ENCODE measurements at places on chromosomes 6 and 20. TPM values are rescaled to one million over a fixed set of nuclear protein-coding genes. Genes with fewer than 3 reads are reported as not detected.
A peak's percentile ranks its signal among the peaks of the same experiment; 100 is the strongest.

DNA sequence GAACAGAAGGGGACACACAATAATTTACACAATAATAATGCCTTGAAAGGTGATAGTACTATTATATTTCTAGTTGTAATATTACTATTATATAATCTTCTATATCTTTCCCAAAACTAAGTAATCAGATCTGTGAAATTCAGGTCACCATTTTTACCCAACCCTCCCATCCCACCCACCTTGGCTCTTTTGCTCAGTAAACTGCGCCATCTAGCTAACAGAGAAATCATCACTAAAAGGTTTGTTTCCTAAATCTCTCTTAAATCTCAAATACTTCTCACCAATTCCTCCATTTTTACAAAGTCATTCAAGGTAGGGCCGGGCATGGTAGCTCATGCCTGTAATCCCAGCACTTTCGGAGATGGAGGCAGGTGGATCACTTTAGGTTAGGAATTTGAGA, 83.4 kb downstream of the CDK19 start:
- DNase-seq, result no peak

- DNase-seq, result no peak
Observed at GRCh38 chr6:34108176-34108575, 37.7 kb downstream of the GRM4 start.

- no peak for DNase-seq
Observed at GRCh38 chr6:69871107-69871506, 4.8 kb downstream of the COL19A1 start.

DNA sequence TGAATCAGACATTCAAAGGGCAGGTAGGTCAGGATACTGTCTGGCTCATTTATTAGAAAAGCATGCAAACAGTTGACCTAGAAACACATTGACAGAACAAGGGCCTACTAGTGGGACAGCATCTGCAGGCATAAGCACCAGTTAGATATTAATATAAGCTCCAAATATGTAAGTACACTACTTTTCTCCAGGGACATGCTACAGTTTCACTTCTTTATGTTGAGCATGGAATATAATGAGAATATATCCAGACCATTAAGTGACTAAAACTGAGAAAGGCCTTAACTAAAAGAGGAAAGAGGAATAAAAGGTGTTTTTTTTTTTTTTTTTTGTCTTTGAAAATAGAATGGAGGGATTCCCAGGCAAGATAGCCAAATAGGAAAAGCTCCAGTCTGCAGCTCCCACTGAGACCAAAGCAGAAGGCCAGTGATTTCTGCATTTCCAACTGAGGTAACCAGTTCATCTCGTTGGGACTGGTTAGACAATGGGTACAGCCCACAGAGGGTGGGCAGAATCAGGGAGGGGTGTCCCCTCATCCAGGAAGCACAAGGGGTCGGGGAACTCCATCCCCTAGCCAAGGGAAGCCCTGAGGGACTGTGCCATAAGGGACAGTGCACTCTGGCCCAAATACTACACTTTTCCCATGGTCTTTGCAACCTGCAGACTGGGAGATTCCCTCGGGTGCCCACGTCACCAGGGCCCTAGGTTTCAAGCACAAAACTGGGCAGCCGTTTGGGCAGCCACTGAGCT, 251.6 kb downstream of the PHF3 start:
- no peak for DNase-seq

DNA sequence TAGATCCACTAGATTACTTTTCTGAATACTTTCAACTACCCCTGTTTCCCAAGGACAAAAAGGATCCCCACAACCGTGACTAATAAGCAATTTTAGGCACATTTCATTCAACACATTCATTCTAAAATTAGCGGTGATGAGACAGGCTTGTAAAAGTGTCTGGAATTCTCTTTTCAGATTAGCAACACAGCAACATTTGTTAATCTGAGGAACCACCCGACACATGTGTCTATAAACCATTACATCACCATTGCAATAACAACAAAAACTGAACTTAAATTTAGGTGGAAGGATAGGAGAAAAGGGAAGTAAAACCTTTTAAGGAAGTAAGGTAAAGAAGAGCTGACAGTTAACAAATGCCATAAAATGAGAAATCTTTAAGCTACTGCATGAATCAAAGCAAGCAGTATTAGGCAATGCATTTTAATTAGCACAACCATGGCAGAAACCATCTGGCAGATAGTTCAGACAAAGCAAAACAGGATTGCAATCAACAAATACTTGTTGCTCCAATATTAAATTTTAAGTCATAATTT, 49.1 kb downstream of the MAP3K7 start:
- DNase-seq, result no peak

DNA sequence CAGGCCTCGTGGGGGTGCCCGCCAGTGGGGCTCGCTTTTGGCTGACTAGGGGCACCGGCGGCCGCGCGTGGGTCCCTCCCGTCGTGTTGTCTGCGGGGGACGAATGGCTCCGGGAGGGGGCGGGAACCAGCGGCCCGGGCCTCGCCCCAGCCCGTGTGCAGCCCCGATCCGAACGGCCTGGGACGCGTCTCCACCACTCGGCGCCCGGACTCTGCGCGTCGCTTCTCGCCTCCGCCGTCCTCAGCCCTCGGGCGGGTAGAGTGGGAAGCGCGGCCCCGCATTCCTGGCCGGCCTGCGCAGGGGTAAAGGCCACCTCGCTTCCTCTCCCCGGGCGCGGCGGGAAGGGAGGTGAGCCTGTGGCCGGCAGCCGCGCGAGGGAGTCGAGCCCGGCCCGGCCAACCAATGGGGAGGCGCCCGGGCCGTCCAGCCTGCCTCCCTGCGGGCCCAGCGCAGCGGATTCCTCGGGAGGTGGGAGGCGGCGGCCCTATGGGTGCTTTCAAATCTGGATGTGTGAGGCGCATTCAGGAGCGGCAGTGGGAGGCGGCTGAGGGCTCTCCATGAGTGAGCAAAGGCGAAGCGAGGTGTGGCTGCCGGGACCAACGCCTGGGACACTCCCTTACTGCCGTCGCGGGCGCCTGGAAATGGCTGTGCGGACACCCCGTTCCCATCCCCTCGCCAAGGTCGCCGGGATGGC, 1.1 kb upstream of the ZBTB46 start:
- DNase-seq, result no peak

DNA sequence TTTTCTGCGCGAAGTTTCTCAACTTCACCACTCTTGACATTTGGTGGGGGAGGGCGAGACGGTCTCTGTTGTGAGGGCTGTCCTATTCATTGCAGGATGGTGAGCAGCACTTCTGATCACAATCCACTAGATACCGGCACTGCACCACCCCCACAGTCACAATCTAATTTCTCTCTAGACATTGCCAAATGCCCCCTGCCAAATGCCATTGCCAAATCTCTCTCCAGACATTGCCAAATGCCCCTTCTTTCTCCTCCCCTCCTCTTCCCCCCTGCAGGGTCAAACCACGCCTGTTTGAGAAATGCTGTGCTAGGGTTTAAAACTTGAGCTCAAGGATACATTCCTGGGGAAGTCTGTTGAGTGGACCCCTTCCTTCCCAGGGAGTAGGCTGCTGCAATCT, 603.5 kb upstream of the CDH4 start:
- no peak for DNase-seq

DNA sequence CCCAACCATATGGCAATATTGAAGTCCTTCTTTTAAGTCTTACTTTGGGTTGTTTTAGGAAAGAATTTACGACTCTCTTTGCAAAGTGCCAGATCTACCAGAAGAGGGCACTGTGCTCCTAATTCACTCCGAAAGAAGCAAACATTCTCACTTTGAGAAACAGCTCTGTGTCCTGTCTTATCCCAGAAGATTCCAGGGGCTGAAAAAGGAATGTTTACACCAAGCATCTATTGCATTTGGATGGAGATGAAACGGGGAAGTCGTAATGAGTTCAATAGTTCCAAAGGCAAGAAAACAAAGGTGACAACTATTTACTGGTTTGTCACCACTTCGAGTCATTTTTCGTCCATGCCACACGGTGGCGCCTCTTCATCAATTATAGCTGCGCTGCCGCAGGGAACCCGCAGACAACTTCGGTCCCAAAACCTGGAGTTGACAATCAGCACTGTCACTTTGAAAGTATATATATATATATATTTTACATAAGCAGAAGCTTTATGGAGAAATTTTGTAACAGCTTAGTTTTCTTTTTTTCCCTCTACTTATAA, 121.6 kb downstream of the MOXD1 start:
- DNase-seq, result peak; percentile 82

- no peak for DNase-seq
Observed at GRCh38 chr6:35443341-35444030, 8.7 kb upstream of the FANCE start.

DNA sequence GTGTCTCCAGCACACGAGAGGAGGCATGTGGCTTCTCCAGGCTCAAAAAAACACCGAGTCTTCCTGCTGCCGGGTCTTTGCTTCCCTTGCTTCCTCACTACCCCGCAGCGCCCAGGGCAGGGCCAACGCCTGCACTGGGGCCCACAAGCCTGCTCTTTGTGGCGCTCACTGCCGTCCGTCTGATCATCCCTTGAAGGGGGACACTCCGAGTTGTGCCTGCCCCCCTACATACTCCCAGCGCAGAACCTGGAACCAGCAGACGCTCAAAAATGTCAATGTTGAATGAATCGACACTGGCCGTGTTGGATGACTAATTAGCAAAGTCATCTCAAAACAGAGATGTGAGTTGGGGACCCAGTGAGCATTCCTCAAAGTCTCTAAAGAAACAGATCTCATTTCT, 8.1 kb upstream of the ARFGAP1 start:
- DNase-seq, result no peak

DNA sequence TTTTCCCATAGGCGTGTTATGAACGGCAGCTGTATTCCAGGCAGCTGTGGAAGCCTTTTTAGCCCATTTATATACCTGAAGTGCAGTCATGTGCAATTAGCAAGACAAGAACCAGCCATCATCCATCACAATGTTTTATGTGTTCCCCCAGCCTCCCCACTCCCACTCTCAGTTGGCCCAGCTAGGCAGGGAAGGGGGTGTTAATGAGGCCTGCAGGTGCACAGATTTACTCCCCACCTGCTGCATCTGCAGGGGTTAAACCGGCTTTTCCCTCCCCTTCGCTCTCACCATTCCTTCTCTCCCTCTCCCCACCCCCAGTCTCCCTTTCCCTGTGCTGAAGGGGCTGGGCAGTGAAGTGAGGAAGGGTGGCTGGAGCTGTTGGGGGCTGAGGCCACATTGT, 149.8 kb upstream of the AKAP12 start:
- no peak for DNase-seq

DNA sequence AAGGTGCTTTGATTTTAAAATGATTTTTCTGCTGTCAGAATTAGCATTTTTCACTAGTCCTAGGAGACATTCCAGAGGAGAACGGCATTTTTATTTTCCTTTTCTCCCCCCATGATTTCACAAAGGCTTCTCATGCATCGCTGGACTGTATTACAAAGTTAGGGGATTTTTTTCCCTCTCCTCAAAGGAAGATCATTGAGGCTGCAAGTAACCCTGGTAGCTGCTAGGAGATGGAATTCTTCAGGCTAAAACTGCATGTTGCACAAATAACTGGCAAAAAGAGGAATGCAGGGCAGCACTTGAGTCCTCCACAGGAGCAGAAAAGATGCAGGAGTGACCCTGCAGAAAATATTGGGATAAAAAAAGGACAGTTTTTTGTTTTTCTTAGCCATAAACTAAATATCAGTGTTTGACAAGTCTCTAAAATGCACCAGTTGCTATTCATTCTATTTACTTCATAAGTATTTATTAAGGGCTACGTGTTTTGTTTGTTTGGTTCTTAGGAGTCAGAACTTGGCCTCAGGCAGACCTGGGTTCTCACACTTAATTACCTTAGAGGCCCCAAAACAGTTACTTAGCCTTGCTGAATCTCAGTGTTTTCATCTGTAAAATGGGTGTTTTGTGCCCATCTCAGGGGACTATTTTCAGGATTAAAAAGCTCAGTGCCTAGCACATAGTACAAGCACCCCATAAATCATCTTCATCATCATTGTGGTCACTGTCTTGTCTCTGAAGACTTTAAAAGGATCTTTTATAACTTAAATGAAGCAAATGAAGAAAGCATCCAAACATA, 144.5 kb upstream of the ID4 start:
- no peak for DNase-seq

DNA sequence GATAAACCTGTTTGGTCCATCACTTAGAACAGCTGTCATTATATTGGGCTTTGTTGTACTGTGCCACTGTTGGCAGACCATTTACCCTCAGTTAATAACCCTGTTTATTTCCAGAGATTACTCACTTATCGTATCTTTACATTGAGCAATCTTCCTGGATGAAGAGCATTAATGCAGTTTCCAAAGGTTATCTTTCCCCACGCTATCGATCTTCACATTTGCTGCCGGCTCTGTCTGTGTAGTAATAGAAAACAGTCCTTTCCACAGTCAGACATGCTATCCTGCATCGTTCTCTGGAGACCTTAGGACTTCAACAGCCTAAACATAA, 27.4 kb downstream of the GHRH start:
- no peak for DNase-seq

DNA sequence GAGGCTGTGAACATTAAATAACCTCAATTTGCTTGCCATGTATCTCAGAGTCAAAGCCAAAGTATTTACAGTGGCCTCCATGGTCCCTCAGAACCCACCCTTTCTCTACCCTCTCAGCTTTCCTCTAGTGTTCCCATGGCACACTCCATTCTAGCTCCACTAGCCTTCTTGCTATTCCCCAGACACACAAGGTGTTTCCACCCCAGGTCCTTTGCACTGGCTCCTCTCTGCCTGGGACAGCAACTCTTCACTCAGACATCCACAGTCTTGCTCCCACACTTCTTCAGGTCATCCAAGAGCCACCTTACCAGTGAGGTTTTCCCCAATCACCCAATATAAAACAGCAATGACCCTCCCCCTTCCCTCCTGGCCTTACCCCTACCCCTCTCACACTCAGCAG, 56.5 kb upstream of the PLEKHG1 start:
- DNase-seq, result no peak

- DNase-seq, result no peak
Observed at GRCh38 chr6:20817806-20818320, 283.6 kb downstream of the CDKAL1 start.

- no peak for DNase-seq
Observed at GRCh38 chr20:56257604-56258003, 9.1 kb downstream of the MC3R start.

GRCh38 chr6:140758169-140758877, 1374.4 kb upstream of the GJE1 start:
- no peak for DNase-seq

- no peak for DNase-seq
Observed at GRCh38 chr6:122405417-122405816, 6.0 kb downstream of the HSF2 start.

- no peak for DNase-seq
Observed at GRCh38 chr6:30321692-30322388, 4.9 kb upstream of the TRIM39 start.

ZNF334 gene
- 2.4 TPM for polyA plus RNA-seq

SLC22A1 gene
- polyA plus RNA-seq, result not detected

APCDD1L gene
- polyA plus RNA-seq, result 0.23 TPM

PKHD1 gene
- polyA plus RNA-seq, result not detected

C20orf202 gene
- 0.13 TPM for polyA plus RNA-seq

FRS3 gene
- 4.8 TPM for polyA plus RNA-seq

PIGU gene
- polyA plus RNA-seq, result 8.6 TPM

NHLRC1 gene
- 1.2 TPM for polyA plus RNA-seq

LHFPL5 gene
- not detected for polyA plus RNA-seq

MCHR2 gene
- polyA plus RNA-seq, result not detected
